ENCODE measurements at places on chromosomes 4 and X.
A peak's percentile ranks its signal among the peaks of the same experiment; 100 is the strongest.

GRCh38 chrX:132489578-132490419 is 961 bp upstream of the MBNL3 start:
- DNase-seq, result no peak

GRCh38 chr4:84035568-84035967 is 463.5 kb downstream of the NKX6-1 start:
- no peak for DNase-seq

- DNase-seq, result no peak
Measured at GRCh38 chrX:69268611-69269010, 103.4 kb upstream of the PJA1 start.

- no peak for DNase-seq
Measured at GRCh38 chr4:100651499-100652175, 133.8 kb upstream of the EMCN start.

GRCh38 chrX:103687696-103688201 is 1.2 kb upstream of the MORF4L2 start:
- DNase-seq, result no peak

DNA sequence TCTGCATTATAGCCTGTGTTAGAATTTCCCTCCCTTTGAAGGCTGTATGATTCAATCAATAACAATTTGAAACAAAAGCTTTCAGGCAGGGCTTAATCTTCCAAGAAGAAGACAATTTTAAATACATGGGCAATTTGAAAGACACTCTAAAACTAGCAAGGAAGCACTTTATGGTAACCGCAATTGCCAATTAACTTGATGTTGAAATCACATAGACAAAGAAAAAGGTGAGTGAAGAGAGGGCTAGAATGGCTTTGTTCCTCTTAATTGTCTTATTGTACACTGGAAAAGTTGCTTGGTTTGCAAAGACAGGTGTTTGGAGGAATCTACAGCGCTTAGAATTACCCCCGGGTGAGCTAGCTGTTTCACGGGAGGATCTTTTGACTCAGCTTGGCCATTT is 74.4 kb upstream of the PRKX start:
- DNase-seq, result no peak

DNA sequence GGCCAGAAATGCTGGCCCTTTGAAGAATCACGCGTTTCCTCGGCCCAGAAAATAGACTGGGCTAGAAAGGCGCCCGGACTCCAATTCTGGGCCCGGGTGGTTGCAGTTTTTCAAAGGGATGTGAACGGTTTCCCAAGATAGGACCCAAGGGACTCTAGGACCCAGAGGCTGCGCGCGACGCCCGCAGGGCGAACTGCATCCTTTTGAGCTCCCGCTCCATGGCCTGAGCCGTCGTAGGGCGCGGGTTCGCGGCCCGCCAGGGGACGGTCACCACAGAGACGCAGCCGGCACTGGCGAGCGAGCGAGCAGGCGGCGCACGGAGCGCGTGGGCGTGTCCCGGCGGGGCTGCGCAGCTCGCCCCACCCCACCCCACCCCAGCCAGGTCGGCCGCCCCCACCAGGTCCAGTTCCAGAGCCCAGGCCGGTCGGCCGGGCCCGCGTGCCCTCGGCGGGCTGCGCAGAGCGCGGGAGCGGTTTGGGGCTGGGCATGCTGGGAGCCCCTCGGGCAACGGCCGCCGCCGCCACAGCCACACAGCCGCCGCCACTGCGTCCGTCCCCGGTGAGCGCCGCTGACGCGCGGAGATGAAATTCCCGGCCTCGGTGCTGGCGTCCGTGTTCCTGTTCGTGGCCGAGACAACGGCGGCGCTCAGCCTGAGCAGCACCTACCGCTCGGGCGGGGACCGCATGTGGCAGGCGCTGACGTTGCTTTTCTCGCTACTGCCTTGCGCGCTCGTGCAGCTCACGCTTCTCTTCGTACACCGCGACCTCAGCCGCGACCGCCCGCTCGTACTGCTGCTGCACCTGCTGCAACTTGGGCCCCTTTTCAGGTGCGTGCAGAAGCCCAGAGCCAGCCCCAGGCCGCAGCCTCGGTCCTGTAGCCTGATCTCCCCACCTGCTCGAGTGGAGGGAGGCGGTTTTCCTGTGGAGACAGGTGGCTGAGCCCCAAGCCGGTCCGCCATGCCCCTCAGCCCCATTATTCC is at the start of gene XK:
Gene XK (plus strand): TSS at position 411 of the 979 bp plus-strand sequence. CDS start 171 bp downstream, at position 582.
- peak; percentile 3 for DNase-seq

- no peak for DNase-seq
Measured at GRCh38 chr4:137455647-137456321, 76.5 kb downstream of the PCDH18 start.

- no peak for DNase-seq
Measured at GRCh38 chr4:41181037-41181436, 33.3 kb downstream of the APBB2 start.
